Colonic mucosa (tissue), 4 donors: ENCODE measurements at places on chromosomes 1 and 21. TPM values are rescaled to one million over a fixed set of nuclear protein-coding genes. Genes with fewer than 3 reads are reported as not detected.

TNFRSF1B gene
- 27.2 TPM for total RNA-seq

AK5 gene
- 0.49 TPM for total RNA-seq

A3GALT2 gene
- not detected for total RNA-seq

DDAH1 gene
- 144 TPM for total RNA-seq

SLC22A15 gene
- total RNA-seq = 1.2 TPM

PCSK9 gene
- total RNA-seq = 61.2 TPM
